Activated naive CD4-positive, alpha-beta T cell (primary cell): ENCODE measurements at places on chromosomes 5 and 9.

- DNase-seq = no peak
These were observed 1.2 kb downstream of the HSPA5 start for GRCh38 chr9:125239631-125240597.

- no peak for DNase-seq
These were observed 77.9 kb downstream of the SLIT3 start for GRCh38 chr5:169222934-169223594.

GRCh38 chr5:150057052-150057451 is 29.3 kb downstream of the CSF1R start:
- no peak for DNase-seq

GRCh38 chr5:23494558-23494957 is 12.9 kb upstream of the PRDM9 start:
- no peak for DNase-seq

- no peak for DNase-seq
These were observed 25.5 kb upstream of the ARAP3 start for GRCh38 chr5:141707510-141707909.

DNA sequence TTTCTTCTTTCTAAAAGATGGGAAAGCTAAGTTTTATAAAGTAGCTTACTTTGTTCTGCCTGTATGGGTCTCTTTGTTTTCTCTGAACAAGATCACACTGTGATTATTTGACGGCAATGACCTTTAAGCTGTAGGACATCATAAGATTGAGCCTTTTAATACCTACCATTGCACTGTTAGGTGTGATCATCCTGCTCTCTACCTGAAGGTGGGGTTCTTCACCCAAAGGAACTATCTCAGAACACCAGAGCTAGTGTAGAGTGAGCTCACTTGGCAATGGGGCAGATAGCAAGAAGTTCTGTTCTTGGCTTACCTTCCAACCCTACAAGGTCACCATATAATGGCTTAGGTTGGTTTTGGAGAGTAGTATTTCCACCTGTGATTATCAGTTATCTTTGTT is 200.2 kb downstream of the SPATA31D1 start:
- no peak for DNase-seq

GRCh38 chr5:14831006-14831338 is 40.6 kb downstream of the ANKH start:
- no peak for DNase-seq

GRCh38 chr5:27450607-27451006 is 412.2 kb upstream of the CDH9 start:
- DNase-seq = no peak

DNA sequence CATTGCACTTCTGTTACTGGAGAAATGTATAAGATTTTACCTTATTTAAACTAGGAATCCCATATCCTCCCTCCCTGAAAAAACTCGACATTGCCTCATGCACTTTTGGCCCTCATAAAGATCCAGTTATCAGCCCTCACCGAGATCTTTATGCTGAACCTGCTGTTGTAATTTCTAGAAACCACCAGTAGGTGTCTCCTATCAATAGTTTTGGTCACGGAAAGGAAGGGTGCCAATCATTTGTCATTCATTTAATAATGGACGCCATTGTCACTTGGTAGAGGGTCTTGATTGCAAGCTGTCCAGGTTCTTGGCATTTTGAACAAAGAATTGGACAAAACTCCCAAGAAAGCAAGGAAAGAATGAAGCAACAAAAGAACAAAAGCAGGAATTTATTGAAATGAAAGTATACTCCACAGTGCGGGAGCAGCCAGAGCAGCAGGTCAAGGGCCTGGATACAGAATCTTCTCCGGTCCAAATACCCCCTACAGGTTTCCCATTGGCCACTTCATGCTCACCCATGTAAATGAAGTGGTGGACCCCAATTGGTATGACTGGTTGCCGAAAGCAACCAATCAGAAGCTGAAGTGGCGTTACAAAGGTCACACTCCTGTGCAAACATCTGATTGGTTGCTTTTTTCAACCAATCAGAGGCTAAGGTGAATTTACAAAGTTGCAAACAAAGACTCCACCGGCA is 524.3 kb downstream of the PSAT1 start:
- no peak for DNase-seq

DNA sequence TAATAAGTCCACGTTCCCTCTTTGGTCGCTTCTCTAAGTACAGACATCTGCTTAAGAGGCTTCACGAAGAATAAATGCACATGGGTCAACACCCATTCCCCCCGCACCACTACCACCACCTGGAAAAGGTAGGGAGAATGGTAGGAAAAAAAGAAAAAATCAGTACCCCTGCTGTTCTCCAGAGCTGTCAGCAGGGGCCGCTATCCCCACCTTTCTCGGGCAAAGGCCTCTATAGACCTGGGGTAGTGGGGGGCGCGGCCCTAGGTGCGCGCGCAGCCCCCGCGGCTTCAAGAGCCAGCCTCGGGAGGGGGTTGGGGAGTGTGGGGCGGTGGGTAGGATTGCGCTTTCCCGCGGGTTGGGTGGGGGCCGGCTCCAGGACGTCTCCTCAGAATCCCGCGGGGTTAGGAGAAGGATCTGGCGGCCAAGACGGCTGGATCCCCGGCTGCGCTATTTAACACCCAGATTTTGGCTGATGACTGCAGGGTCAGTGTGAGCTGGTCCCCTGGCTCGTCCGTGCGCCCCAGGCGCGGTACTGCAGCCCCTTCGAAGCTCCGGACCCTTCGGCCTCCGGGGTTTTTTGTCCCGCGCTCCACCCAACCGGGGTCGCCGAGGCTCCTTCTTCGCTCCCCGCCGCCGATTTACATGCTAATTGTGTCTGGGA is 1.6 kb upstream of the SEMA6A start:
- no peak for DNase-seq

GRCh38 chr5:142420561-142421227 is 95.9 kb upstream of the SPRY4 start:
- no peak for DNase-seq

GRCh38 chr9:133996531-133997520 is 4.7 kb upstream of the VAV2 start:
- no peak for DNase-seq

DNA sequence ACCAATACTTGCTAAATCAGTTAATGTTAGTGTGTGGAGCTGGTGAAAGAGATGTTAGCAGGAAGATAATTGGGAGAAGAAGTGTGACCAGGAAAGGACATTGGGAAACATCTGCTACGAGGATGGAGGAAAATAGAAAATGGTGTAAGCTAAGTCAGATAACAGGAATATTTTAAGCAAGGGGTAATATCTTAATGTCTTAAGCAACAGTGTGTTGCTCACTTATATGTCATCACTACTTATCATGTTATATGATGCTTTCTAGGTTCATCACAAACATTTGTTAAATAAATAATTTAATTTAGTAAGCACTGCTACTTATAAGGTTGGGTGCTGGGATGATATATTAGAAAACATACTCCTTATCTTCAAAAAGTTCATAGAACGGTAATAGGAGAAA is 326.1 kb downstream of the EDIL3 start:
- no peak for DNase-seq

GRCh38 chr5:124074500-124074899 is 562.5 kb downstream of the CSNK1G3 start:
- DNase-seq = no peak

DNA sequence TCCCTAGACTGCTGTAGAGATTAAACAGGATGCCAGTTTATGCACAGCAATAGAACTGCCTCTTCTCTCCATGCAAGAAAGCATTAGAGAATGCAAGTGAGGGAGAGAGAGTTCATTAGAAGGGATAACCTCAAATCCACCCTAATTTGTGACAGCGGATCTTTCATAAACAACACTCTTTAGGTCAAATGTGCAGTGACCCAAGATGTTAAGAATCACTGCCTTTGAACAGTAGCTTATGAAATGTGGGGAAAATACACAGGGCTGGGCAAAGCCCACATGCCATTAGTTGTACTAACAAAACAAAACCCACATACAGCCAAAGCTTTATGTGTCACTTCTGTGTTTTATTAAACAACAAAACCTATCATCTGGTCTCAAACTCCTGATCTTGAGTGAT is 36.2 kb upstream of the POU4F3 start:
- no peak for DNase-seq

DNA sequence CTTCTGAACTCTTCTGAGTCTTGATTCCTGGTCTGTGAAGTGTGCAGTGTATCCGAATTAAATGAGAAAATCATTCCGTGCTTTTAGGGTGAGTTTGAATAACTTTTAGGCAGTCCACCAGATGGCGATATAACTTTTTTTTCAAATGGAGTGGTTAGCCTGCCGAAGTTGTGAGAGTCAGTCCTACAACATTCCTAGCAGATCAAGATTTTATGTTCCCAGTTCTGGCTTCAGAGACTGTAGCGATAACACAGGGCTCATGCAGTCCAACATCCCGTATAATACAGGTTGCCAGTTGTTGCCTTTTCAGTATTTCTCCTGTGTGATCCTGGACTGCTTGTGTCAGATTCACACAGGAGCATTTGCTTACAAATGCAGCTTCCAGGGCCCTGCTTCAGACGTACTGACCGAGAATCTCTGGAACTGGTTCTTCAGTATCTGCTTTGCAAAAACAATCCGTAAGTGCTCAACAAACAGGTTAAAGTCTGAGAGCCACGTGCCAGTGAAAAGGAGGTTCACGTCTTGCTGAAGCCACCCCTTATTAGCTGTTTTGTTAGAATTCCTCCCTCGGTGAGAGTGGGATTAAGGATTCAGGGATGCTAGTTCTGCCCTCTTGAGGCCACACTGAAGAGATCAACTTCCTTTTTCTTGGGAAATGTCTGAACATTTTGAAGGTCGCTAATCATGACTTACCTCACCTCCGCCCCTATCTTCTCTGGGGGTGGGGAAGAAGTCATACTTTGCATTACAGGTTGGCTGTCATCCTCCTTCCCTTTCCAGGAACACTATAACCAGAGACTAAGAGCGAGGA is 22.8 kb downstream of the SMIM3 start:
- DNase-seq = no peak

GRCh38 chr5:79992891-79993657 is 2.0 kb upstream of the MTX3 start:
- no peak for DNase-seq

DNA sequence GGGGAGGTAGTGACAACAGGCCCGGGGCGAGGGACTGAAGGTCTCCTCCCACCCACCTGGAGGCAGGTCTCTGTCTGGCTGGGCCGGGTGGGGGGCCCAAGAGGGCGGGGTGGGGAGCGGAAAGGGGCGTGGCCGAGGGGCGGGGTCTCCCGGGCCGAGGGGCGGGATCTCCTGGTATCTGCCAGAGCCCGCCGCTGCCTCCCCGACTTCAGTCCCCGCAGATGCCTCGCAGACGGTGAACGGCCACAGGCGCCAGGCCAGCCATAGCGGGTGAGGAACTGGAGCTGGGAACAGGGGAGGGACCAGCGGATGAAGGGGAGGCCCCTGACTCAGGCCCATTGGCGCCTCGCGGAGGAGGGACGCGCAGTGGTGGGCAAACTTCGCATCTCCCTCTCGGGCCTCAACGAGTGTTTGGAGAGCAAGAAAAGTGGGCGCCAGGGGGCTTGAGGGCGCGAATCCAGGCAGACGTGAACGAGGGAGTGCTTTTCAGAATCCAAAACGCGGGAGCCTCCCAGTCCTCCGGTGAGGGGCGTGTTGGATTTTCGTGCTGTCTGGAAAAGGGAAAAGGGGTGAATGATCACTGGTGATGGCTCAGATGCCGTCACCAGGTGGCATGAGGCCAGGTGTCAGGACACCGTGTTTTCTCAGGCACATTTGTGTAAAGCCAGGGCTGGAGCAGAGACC is at the start of gene ADGRD2:
Gene ADGRD2 (plus strand): TSS at position 211 of the 684 bp plus-strand sequence. CDS start 1,216 bp downstream, outside the sequence.
- no peak for DNase-seq

DNA sequence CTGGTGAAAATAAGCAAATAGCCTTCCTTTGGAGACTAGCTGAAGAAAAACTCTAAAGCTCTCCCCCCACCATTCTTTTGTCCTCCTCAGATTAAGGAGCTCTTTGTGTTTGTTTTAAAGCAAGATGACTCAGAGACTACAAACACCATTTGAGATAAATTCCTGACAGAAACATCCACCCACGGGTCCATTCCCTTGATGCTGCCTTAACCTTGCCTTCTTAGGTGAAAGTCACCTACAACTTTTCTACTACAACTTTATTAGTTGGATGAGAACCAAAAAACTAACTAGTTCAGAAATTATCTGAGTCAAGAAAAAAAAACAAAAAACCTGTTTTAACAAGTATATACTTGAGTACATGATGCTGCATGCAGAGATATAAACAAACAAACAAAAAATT is 831.1 kb downstream of the NR2F1-AS1 start:
- DNase-seq = no peak

- DNase-seq = no peak
These were observed 680 bp downstream of the GLRA1 start for GRCh38 chr5:151923866-151924476.

GRCh38 chr5:35031276-35031675 is 16.5 kb downstream of the AGXT2 start:
- no peak for DNase-seq

DNA sequence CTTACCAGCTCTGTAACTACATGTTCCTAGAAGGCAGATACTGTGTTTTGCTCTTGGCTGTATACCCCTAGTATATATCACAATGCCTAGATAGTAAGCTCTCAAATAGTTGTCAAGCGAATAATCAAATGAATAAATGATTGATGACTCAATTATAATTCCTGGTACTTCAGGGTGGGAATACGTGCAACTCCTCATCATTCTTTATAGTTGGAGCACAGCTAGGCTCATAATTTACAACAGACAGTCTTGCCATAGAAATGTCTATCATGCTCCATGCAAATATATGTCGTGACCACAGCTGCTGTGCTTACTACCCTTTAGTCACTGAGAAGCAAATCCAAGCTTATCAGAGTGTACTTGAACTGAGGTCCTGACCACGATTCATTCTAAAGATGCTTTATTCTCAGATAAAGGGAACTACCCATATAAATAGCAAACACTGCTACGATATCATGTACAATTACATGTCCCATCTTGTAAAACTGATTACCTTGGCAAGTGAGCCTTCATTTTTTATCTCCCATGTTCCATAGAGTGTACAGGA is 52.1 kb downstream of the STRBP start:
- DNase-seq = no peak

DNA sequence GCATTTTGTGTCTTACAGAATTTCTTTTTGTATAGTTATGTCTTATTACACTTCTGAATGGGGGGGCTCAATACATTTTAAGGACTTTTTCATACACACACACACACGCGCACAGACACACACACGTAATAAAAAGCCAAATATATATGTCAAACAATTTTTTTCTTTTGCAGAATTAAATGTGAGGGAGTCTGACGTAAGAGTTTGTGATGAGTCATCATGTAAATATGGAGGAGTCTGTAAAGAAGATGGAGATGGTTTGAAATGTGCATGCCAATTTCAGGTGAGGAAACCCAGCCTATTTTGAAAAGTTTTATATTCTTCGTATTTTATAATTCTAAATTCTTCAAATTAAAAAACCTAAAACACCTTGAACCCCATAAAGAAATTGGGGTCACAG is 25.6 kb downstream of the TMEFF1 start:
- DNase-seq = no peak

GRCh38 chr5:143126174-143127019 is 277.1 kb downstream of the NR3C1 start:
- no peak for DNase-seq

- no peak for DNase-seq
These were observed 106.7 kb downstream of the SMIM15 start for GRCh38 chr5:61055434-61056006.

GRCh38 chr9:90914868-90915483 is 113.4 kb downstream of the SYK start:
- peak; percentile 53 for DNase-seq
